ENCODE measurements at places on chromosomes 3 and 15.

DNA sequence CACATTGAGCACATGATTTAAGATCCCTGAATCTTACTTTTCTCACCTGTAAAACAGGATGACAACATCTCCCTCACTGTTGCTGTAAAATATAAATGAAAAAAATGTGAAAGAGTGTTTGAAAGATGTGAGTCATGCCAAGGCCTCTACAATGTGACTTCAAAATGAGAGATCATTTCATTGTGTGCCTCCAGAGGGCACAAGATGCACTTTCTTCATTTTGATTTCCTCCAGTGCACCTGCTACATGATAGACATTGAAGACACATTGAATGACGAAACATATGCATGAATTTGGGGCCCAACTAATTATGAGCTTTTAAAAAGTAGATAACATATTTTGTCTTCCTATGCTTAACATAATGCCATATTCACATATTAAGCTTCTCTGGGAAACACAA is 170.3 kb downstream of the MOBP start:
- no peak for DNase-seq

GRCh38 chr3:23668430-23668904 is 137.3 kb upstream of the UBE2E1 start:
- no peak for DNase-seq

DNA sequence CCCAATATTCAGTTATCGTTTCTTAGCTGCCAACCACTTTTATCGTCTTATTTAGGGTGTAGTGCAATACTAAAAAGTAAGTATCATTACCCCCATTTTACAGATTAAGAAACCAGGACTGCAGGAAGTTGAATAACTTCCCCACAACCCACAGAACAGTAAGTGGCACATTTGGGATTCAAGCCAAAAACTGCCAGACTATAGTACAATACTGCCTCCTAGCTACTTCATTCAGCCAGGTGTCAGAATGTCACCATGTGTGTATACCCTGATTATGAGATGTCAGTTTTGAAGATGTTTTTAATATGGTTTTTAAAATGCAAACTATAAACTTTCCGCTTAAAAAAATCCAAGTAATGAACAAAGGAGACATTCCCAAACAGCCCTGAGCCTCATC is 74.2 kb upstream of the PROK2 start:
- DNase-seq = peak; percentile 66

DNA sequence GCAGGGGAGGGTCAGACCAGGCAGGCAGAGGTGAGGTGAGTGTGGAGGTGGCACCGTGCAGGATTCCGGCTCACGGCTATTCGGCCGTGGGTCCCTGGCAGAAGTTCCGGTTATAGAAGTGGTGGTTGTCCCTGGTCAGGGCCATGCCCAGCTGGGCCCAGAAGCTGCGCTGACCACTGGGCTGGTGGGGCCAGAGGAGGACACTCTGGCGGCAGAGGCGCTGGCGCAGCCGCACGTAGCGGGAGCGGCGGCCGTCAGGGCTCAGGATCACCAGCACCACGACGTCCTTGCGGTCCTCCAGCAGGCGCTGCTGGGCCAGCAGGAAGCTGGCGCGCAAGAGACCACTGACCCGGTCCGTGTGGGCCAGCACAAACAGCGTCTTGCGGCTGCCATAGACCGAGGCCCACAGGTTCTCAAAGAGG is 4.3 kb downstream of the TLR9 start:
- no peak for DNase-seq

GRCh38 chr3:52299879-52300611 is 12.4 kb downstream of the GLYCTK start:
- DNase-seq = peak; percentile 87

- DNase-seq = no peak
These were observed 24.1 kb downstream of the TOPAZ1 start for GRCh38 chr3:44265815-44266214.

GRCh38 chr15:57298204-57298603 is 78.1 kb upstream of the CGNL1 start:
- no peak for DNase-seq

DNA sequence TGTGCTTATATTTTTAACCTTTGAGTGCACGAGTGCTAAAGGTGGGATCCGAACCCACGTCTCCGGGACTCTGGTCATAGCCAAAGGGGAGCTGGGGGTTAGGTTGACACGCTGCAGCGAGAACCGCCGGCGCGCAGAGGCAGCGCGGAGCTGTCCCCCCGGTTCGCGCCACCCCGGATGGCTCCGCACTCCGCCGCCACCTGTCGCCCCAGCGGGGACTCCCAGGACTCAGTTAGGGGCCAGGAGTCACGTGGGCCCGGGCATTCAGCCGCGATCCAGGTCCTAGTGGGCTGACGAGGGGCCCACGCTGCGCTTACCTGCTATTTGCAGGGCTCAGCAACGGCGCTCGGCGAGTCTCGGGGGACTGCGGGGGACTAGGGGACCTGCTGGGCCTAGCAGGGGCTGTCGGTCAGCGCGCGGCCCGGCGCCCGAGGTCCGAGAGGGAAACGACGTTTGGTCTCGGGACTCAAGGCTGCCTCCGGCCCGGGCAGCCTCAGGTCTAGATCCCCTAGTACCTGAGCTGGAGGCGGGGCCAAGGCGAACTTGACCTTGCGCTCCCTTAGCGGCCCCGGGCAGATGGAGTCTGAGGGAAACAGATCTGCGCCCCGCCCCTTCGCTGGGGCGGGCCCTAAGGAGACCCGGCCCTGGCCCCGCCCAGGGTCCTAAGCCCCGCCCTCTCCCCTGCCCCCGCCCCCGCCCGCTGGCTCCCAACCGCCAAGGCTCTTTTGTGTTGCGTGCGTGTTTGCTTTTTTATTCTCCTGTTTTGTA is at the start of gene NMNAT3:
Gene NMNAT3, minus strand, starts transcription at position 585 of the 768 bp plus-strand sequence. CDS start 50,248 bp downstream, outside the sequence.
- DNase-seq = peak; percentile 94

GRCh38 chr15:68428431-68428940 is 3.5 kb downstream of the ITGA11 start:
- DNase-seq = no peak

DNA sequence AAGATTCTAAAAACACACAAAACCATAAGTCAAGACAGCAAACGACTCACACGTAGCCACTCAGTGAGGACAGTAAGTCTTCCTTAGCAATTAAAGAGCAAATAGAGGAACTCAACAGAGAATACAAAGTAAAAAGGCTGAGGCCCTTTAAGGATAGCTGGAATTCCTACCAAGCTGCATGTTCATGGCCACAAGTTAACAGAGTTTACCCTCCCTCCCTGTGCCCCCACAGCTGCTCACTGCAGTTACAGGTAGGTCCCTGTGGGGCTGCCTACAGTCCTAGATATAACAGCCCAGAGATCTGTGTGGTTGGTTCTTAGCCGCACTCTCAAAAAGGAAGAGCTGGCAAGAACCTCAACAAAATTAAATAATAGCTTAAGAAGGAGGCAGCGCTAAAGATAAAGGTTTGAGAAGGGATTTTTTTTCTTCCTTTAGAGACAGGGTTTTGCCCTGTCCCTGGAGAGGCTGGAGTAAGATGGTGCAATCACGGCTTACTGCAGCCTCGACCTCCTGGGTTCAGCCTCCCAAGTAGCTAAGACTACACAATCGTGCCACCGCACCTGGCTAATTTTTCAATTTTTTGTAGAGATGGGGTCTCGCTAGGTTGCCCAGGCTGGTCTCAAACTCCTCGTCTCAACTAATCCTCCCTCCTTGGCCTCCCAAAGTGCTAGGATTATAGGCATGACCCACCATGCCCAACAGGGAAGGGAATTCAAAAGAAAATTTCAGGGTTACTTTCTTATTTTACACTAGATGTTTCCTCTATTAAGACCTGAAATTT is 19.3 kb downstream of the SFMBT1 start:
- no peak for DNase-seq

GRCh38 chr3:36606871-36607765 is 157.2 kb downstream of the DCLK3 start:
- no peak for DNase-seq

DNA sequence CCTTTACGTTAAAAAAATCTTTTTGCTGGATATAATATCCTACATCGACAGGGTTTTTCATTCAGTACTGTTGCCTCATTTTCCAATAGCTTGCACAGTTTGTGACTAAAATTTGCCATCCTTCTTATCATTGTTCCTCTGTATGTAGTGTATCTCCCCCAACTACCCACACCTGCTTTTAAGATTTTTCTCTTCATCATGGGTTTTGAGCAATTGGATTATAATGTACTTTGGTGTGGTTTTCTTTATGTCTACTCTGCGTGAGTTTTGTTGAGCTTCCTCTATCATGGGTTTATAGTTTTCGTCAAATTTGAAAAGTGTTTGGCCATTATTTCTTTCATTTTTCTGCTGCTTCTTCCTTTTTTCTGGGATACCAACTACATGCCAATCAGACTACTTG is 39.6 kb upstream of the MEF2A start:
- no peak for DNase-seq

GRCh38 chr15:29795610-29796009 is 26.7 kb downstream of the TJP1 start:
- DNase-seq = no peak

DNA sequence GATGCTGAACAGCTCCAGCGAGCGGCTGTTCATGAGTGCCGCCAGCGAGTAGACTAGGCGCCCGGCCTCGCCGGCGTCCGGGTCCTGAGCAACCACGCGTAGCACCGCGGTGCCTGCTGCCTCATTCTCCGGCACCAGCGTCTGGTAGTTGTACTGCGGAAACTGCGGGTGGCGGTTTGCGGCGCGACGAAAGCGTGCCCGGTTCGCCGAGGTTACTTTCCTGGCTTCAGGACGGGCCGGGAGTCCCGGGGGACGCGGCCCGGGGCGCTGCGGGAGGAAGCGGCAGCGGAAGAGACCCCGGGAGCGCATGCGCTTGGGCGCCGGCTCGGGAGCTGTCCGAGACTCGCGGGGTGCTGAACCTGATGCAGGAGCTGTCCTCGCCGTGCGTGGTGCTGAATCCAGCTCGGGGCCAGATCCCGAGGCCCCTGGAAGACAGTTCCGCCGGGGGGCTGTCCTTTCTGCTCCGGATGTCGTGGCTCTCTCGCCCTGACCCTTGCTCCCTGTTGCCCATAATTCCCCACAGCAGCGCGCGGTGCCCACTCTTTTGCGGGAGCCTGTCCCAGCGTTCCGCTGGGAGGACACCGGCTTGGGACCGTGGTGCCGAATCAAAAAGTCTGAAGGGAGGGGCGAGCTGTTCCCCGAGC is 1.1 kb downstream of the CELSR3 start:
- peak; percentile 90 for DNase-seq

DNA sequence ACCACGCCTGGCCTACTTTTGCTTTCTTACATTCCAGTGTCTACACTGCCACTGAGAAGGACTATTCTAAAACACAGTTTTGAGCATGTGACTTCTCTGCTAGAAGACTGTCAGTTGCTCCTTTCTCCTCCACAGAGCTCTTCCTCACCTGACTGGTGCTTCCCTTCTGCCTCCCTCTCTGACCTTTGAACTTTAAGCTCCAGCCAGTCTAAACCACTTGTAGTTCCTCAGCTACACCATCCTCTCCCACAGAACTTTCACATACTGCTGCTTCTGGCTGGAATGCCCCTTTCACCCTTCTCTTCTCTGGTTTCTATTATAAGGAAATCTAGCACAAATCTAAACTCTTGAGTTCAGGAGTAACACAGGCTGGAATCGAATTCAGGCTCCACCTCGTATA is 9.1 kb downstream of the NCEH1 start:
- DNase-seq = no peak

Measured in eye (tissue), 1 donor.